Activated CD4-positive, alpha-beta T cell treated with anti-CD3 and anti-CD28 coated beads, Interleukin-2, amount 10 ng/mL, durations not matched to agents 7 days and 5 days (primary cell): ENCODE measurements at places on chromosomes 11 and 22. TPM values are rescaled to one million over a fixed set of nuclear protein-coding genes. Genes with fewer than 3 reads are reported as not detected.

The KLHL35 gene
- 1.3 TPM for total RNA-seq

The OR52I2 gene
- not detected for total RNA-seq

The KIF18A gene
- 34.5 TPM for total RNA-seq

The CABP4 gene
- 1.3 TPM for total RNA-seq

The IL10RA gene
- total RNA-seq = 161 TPM

GRCh38 chr11:130088217-130088616, 18.5 kb downstream of the APLP2 start:
- no peak for DNase-seq

DNA sequence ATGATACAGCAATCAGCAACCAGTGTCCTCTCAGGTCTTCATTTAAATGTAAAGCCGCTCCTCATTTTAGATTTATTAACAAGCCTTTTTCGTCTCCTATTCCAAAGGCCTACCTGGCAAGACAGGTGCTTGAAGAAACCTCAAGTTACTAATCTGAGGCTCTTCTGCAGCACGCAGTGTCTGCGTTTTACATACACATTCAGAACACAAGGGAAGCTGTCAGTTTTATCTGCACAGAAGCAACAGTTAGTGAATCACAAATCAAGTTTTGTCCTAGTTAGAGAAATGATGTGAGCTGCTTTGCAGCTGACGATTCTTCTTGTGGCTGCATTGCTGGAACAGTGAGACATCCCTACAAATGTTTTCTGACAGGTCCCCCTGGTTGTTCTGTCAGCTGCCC, 308.8 kb upstream of the NARS2 start:
- DNase-seq = no peak

- no peak for DNase-seq
Observed at GRCh38 chr11:7637447-7638157, 35.7 kb downstream of the CYB5R2 start.

DNA sequence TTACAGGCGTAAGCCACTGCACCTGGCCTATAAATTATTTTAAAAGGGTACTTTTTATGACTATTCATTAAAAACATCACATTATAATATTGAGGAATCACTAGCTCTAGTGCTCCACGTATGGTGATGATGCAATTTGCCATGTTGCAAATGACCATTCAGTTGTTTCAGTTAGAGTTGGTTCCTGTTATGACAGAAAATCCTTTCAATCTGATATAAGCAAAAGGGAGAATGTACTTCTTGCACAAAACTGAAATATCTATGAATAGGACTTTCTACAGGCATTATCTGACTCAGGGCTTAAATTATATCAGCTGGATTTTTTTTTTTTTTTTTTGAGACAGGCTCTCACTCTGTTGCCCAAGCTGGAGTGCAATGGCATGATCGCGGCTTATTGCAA, 45.6 kb upstream of the RRM1 start:
- no peak for DNase-seq

GRCh38 chr11:85831050-85831449, 20.1 kb upstream of the SYTL2 start:
- no peak for DNase-seq

- DNase-seq = no peak
Observed at GRCh38 chr11:20372081-20372626, 8.6 kb downstream of the HTATIP2 start.

DNA sequence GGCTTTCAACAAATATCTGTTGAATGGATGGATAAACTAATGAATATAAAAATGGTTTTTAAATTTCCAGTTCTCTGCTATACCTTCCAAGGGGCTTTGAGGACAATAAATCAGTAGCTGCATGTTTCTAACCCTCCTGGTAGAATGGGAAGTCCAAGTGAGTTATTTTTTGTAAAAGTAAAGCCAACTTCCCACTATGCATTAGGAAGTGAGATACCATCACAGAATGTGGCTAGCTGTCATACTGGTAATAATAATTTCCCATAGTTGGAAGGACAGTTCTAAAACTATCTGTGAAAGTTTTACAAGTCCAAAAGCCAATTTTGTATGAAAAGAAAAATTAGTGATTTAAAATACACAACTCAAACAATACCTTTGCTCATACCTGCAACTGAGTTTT, 50.0 kb downstream of the TMEM123 start:
- DNase-seq = no peak

DNA sequence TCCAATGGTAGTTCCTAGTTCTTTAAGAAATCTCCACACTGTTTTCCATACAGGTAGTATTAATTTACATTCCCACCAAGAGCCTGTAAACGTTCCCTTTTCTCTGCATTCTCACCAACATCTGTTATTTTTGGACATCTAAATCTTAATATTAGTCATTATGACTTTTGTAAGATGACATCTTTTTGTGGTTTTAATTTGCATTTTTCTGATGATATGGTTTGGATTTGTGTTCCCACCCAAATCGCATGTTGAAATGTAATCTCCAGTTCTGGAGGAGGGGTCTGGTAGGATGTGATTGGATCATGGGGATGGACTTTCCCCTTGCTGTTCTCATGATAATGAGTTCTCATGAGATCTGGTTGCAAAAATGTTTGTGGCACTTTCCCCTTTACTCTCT, 89.0 kb downstream of the MUC15 start:
- DNase-seq = no peak

- no peak for DNase-seq
Observed at GRCh38 chr11:20278727-20279126, 84.8 kb upstream of the HTATIP2 start.

DNA sequence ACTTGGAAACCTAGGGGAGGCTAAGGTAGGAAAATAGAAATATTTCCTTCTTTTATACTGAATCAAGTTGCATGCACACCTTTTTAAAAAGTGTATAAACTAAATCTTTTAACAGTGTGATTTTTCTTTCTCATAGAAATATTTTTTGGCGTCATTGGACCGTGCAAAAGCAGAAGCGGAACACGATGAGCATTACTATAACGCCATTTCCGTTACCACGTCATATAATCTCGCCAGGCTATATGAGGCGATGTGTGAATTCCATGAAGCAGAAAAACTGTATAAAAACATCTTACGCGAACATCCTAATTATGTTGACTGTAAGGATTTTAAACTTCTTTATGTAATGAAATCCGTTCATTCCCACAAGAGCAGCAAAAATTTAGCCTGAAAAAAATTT, 13.4 kb downstream of the CTR9 start:
- DNase-seq = no peak

- DNase-seq = no peak
Observed at GRCh38 chr11:103624708-103625623, 411.5 kb upstream of the DDI1 start.

GRCh38 chr11:66639066-66639813, 737 bp downstream of the RBM4 start:
- DNase-seq = peak; percentile 46
